ENCODE measurements at places on chromosomes 12 and 14.

GRCh38 chr12:87815771-87816585 is 213.2 kb downstream of the C12orf50 start:
- DNase-seq = peak; percentile 89

DNA sequence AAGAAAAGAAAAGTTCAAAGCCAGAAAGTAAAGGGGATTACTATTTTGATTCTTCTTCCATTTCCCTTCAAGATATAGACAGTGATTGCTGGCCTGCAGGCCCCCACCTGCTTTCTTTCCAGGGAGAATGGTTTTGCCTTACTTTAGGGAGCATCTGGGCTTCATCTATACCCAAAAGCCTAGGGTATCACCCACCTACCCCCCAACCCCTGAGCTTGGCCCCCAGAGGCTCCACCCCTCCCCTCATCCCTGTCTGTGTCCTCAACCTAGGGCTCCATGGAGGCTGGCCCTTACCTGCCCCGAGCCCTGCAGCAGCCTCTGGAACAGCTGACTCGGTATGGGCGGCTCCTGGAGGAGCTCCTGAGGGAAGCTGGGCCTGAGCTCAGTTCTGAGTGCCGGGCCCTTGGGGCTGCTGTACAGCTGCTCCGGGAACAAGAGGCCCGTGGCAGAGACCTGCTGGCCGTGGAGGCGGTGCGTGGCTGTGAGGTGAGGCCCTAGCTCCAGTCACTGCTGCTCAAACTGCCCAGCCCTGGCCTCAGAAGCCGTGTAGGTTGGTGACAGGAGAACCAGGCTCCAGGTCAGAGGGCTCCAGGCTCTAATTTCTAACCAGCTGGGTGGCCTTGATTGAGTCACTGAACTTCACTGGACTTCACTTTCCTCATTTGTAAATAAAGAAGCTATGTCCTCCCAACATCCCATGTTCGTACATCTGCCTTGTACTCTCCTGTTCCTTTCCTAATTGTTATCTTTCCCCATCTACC is 13.6 kb downstream of the ARHGEF40 start:
- DNase-seq = no peak

DNA sequence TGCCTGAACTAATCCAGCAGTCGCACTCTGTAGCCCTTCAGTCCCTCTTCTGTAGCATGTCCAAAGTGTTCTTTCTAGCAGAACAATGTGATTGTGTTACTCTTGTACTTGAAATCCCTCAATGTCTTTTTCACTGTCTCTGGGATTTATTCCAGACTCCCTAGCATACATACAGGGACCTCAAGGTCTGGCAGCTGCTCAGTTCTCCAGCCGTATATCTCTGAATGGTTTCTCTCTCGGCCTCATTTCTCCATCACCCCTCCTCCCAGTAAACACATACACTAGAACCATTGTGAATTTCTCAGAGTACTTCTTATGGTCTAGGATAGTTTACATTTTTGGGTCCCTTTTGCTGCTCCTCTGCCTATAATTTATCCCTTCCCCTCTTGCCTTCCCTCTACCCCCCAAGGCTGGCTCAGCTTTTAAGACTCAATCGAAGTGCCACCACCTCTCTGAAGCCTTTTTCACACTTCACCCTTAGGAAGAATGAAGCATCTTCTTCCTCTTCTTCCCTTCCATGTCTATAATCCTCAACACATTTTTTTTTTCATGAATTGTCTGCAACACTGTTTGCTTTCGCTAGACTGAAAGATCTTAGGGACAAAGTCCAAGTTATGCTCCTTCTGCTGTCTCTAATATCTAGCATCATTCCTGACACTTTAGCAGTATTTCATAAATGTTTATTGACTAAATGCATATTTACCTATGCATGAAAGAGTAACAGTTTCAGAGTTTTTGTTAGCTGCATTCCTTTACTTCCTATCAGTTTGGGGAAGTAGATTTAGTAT is 446.1 kb downstream of the ZFP36L1 start:
- DNase-seq = no peak

- DNase-seq = no peak
These were observed 3.5 kb downstream of the RIN3 start for GRCh38 chr14:92516966-92517506.

GRCh38 chr14:51653079-51653774 is 1.5 kb downstream of the FRMD6 start:
- peak; percentile 88 for DNase-seq

- peak; percentile 18 for DNase-seq
These were observed 7.7 kb downstream of the GATC start for GRCh38 chr12:120453977-120454376.

DNA sequence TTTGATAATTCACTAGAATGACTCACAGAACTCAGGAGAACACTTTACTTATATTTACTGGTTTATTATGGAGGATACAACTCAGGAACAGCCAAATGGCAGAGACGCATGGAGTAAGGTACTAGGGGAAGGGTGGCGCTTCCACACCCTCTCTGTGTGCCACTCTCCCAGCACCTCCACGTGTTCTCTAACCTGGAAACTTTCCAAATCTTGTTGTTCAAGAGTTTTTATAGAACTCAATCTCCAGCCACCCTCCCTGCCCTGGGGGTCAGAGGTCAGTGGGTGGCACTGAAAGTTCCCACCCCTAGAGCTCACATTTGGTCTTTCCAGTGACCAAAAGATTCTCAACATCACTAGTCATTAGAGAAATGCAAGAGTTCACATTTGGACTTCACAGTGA is 13.2 kb downstream of the TRIM9 start:
- DNase-seq = no peak

DNA sequence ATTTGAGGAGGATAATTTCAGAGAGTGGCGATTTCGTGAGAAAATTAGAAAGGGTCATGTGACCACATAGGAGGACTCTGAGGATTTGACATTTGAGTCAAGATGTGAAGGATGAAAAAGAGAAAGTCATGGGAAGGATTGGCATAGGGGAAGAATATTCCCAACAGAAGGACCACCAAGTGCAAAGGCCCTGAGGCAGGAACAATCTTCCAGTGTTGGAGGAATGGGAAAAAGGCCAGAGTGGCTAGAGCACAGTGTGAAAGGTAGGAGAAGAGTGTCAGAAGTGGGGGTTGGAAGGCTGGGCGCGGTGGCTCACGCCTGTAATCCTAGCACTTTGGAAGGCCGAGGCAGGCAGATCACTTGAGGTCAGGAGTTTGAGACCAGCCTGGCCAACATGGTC is 3.9 kb upstream of the PPP1CC start:
- DNase-seq = no peak

GRCh38 chr12:8081251-8081920 is 688 bp upstream of the NECAP1 start:
- DNase-seq = no peak

- no peak for DNase-seq
These were observed 14.4 kb downstream of the IGF1 start for GRCh38 chr12:102465762-102466560.

GRCh38 chr14:94163796-94164195 is 10.3 kb upstream of the PPP4R4 start:
- DNase-seq = no peak

DNA sequence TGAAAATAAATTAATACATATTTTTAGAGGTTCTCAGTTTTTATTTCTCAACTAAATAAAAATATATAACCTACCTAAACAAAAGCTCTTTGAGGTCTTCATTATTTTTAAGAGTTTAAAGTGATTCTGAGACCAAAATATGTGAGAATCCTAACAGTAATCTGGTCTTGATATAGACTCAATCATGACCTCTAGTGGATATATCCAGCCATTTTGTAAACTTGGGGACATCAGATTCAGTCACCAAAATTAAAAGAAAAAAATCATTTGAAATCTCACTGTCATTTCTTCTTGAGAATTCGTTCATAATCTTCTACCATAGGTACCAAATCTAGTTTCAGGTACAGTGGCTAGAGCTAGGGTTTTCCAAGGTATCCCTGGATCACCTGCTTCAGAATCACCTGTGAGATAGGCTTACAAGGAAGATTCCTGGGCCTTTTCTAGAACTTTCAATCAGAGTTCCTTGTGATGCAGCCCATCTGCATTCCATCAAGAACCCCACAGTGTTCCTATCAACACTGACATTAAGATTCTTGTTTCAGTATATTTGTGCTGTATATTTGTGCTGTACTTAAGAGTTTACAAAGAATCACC is 214.9 kb downstream of the ADAMTS20 start:
- DNase-seq = peak; percentile 41

- DNase-seq = peak; percentile 27
These were observed 48.4 kb downstream of the MYRFL start for GRCh38 chr12:69873429-69873828.

GRCh38 chr12:52945389-52946232 is 3.3 kb upstream of the KRT18 start:
- peak; percentile 73 for DNase-seq

DNA sequence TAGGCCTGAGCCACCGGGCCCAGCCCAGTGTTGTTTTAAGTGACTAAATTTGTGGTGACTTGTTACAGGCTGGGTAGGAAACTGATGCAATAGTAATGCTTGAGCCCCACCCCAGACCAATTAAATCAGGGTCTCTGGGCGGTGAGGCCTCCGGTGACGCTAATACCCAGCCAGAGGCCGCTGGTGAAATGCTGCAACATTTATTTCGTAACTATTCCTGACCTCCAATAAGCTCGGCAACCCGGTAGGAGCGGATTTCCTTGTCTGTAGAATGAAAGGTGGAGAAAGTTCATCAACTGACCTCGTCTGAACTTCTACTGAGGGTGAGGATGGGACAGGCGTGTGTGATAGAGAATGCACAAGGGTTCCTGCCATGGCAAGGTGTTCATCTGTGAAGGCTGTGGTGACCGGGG is 42.3 kb downstream of the FZD10 start:
- DNase-seq = no peak

DNA sequence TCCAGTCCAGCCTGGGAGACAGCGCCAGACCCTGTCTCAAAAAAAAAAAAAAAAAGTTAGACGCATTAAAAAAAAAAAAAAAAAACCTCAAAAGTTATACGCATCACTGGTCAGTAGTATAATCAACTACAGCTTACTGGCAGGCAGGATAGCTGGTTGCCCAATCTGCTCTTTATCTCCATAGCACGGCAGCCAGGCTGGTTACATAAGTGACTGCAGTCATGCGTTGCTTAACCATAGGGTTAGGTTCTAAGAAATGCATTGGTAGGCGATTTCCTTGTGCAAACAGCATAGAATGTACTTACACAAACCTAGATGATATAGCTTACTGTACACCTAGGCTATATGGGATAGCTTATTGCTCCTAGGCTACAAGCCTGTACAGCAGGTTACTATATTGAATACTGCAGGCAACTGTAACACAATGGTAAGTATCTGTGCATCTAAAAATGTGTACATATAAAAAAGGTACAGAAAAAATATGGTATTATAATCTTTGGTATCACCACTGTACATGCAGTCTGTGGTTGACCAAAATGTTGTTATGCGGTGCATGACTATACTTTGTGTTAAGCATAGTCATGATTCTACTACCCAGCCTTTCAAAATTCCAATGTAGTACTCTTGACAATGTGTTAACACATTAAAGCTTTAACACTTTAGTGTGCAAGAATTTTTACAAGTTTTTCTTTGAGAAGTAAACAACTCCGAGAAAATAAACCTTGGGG is 8.1 kb downstream of the L2HGDH start:
- no peak for DNase-seq

- no peak for DNase-seq
These were observed 144.5 kb downstream of the LLPH start for GRCh38 chr12:65986047-65986446.

DNA sequence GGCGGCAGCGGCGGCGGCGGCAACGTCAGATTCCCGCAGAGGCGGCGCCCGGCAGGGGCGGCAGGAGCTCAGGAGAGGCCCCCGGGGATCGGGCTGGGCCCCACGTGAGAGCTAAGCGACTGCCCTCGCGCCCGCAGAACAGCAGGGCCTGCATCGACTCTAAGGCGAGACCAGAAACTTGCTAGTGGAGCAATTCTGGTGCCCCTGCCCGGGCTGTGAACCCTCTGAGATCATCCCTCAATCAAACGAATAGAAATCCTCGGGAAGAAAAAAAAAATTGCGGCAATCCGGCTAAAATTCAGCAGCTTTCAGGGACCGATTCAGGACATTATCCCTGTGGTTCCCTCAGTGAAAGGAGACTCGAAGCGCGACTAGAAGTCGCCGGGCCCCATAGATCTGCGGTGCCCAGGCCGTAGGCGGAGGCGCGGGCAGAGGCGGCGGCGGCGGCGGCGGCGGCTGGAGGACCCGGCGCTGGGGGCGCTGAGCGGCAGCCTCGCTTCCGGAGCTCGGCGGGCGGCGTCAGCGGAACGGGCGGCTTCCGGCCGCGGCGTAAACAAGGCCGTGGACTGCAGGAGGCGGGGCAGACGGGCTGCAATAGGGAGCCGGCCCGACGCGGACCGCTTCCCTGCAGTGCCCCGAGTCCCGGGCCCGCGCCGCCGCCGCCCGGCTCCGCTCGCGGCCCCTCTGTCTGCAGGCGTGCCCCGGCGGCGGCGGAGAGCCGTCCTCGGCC is at the start of gene KLHDC2:
KLHDC2 (plus strand) TSS at position 583 of the 730 bp plus-strand sequence. CDS start 316 bp downstream, outside the sequence.
- peak; percentile 91 for DNase-seq

- no peak for DNase-seq
These were observed 1081.0 kb downstream of the VRK1 start for GRCh38 chr14:97878206-97878605.

- DNase-seq = no peak
These were observed 772.9 kb downstream of the MED13L start for GRCh38 chr12:115504306-115505290.

- no peak for DNase-seq
These were observed 251.4 kb upstream of the ATXN7L3B start for GRCh38 chr12:74286254-74286653.

DNA sequence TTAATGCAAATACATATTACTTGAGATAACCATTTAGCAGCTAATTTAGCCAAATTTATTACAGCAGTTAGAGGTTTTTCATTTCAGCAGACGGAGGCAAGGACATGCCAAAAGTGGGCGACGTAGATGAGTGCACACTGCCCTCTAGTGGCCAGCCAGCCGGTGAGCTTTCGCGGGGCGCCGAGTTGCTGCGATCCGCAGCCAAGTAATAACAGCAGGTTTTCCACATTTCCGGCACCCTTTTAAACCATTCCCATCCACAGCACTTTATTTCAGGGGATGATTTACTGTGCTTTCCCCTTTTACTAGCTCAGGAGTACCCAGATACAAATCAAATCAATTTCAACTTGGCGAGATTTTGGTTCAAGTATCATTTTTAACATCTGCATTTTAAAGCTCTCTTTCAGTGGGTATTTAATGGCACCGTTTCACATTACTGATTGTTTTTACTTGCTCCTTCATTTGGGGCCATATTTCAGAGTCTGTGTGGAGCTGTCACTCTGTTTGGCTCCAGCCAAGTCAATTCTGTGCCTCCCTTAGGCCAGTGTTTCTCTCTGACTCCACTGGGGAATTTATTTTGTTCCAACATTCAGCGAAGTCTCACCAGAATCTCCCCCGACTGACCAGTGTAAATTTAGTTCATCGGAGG is 158.0 kb downstream of the EGLN3 start:
- peak; percentile 80 for DNase-seq

DNA sequence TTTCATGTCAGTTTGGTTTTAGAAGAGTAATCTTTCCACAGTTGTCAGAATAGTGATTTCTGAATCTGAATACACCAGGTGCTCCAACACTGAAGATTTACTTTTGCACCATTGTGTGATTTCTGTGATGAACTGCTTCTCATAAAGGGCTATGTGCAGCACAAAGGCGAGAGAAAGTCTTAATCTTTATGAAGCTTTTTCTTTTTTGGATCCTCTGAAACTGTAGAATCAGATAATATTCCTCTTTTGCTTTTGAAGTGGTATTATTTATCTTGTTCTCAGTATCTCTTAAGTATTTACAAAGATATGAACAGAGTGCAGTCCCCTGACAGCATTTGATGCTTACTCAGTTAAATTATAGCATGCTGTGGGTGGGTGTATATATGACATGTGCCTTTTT is 207.8 kb downstream of the NAV3 start:
- no peak for DNase-seq

All from fibroblast of skin of right biceps (primary cell).